ENCODE measurements at places on chromosomes 4 and X.

- no peak for DNase-seq
Observed at GRCh38 chr4:2570551-2571222, 34.2 kb downstream of the FAM193A start.

- DNase-seq = peak; percentile 37
Observed at GRCh38 chr4:38002451-38003071, 42.4 kb downstream of the PTTG2 start.

- DNase-seq = no peak
Observed at GRCh38 chr4:2259541-2260343, 2.2 kb downstream of the MXD4 start.

DNA sequence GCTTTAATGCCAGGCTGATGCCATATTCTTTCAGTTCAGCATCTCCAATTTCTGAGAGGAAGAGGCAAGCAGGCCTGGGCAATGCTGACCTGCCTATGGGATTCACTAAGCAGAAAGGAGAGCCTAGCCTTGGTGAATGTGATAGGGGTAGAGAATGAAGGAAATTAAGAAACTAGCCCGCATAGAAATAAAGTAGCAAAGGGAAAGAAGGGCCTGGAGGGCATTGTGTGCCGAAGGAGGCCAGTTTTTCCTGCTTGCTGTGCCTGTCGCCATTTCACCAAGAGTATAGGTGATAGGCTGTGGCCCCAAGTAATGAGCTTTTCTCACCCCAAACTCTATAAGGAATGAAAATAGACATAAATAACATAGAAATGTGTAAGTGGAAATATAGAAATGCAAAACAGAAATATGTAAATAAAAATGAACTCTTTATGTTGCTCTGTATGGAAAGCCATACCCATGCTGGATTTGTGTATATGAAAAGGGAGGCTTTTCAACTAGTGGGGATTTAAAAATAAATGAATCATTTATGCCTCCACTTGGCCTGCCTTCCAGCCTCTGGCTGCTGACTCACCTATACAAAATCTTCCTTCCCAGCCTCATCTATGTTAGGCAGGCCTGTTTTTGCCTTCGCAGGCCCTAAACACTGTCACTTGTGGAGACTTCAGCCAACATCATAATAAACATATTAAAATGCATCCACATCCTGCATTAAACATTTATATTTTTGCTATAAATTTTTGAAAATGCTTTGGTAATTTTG lies 5.1 kb upstream of the OCRL start:
- peak; percentile 46 for DNase-seq

DNA sequence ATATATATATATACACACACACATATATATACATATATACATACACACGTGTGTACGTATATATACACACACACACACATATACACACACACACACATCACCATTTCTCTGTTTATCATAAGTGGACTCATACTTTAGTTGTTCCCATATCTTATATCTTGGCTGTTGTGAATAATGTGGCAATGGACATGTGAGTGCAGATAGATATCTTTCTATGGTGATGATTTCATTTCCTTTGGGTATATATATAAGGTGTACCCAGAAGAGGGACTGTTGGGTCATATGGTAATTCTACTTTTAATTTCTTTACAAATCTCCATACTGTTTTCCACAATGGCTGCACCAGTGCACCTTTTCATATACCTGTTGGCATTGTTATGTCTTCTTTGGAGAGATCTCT lies 105.9 kb downstream of the LARP1B start:
- no peak for DNase-seq

DNA sequence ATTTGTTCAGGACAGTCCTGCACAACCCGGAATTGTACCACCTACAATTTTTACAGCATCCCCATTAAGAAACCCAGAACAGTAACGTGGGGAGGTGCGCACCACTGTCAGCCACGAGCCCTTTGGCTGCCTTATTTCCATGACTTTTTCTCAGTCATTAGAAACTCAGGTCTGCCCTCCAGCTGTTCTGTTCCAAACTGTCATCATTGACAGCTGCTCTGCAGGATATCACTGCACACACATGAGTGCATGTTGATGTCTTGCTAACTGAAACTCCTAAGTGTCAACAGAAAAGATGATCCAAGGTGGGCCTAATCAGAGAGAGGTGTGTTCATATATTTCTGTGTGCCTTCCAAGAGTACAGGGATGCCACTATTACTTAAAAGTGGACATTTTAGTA lies 123.4 kb downstream of the PARM1 start:
- DNase-seq = no peak

DNA sequence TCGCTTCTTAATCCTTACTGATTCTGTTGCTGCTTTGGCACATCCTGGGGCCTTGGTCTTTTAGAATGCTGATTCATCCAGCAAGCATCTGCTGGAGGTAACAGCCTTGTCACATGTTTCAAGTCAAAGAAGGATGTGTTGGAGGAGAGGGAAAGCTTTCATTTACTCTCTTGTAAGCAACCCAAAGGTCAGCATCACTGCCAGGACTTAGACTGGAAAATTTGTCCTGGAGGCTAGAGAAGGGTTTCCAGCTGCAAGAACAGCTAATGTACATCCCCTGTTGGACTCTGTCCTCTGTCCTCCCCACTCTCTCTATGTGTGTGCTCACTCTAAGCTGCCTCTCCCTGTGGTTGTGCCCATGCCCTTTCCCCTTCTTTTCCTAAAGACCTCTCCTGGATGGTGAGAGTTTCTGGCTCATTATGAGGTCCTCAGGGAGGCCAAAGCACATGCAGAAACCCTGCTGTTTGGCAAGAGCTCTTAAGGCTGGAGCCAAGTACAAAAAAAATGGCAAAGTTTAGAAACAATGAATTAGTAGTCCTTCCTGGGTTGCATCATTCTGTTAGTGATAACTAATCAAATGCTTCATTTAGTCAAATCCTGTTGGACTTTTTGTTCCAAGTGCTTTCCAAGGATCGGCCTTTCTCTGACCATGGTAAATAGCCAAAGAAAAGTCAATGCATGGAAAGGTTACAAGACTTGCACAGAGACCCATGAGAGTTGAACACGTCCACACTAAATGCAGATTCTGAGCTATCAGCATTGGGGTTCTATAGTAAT lies 13.4 kb upstream of the SRPX start:
- DNase-seq = peak; percentile 84

DNA sequence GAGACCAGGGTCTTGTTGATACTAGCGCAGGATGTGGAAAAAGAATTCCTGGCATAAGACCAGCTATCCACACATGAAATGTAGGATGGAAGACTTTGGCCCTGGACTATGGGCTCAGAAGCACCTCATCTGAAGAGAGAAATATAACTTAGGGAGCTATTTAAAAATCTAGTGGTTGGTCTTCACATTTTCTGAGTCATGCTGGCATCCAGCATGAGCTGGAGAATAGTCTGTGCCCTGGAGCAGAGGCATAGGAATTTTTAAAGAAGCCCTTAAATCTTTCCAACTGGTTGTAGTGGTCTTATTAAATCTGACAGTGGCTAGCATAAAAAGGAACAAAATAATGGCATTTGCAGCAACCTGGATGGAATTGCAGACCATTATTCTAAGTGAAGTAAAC lies 86.3 kb downstream of the SMARCA5 start:
- DNase-seq = no peak

DNA sequence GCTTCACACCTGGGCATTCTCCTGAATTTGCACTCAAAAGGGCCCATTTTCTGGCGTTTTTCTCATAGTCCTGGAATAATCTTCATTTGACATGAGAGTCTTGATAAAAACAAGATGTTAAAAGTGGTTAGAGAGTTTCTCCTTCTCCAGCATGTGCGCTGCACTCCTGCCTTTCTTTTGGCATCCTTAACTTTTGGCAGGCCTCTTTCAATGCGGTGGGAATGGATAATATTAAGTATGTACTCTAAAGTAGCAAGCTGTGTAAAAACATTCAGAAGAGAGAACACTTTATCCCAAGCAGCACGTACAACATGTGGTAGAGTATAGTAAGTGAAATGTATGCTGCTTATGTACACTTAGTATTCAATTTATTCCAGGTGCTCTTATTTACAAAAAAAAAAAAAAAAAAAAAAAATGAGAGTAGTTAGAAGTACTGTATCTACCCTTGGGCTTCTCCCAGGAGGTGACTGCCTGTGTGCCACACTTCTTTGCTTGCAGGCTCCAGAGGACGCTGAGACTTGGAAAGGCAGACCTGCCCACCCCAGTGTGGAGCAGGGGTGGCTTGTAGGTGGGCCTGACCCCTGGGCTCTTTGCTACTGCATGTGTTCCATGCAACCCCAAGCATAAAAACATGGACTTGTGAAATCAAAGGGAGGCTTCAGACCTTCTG lies 3.9 kb downstream of the FGF2 start:
- DNase-seq = peak; percentile 54

DNA sequence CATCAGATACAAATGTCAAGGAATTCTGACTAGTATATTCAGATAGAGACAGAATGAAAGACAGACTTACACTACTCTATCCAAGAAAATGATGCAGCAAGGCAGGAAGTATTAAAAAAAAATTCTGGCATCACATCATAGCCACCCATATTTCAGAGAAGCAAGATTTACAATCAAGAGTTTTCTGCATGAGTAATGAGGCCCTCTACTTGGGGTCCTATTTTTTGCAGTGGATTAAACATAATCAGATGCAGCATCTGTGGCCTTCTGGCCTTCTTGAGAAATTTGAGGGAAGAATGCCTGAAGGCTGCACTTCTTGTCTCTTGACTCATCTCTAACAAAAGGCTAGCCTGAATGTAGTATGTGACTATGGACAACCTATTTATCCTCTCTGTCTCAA lies 48.2 kb upstream of the SLIT2 start:
- DNase-seq = peak; percentile 99

DNA sequence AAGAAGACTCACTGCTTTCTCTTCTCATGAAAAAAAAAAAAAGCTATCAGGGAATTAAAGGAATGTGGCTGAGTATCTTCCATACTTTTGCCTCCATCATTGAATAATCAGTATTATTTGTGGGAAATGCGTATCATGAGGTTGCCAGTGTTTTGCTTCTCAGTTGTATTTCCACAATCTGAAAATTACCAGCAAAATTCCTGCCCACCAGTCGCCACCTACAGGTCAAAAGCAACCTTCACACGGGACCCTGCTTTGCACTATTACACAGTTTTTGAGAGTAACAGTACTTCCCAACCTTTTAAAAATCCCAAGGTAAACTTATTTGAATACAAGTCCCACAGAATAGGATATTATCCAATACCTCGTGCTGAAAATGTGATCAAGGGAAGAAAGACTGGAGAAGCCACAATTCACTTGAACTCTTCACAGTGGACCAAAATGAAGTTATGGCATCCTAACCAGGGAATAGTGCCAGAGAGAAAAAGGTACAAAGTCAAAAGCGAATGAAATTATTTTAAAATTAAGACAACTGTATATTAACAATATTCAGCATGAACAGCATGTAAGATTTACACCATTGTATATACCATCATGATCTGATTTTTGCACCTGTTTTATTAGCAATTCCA lies 30.4 kb downstream of the PGRMC1 start:
- DNase-seq = peak; percentile 11

GRCh38 chr4:84384801-84385200 lies 114.3 kb downstream of the NKX6-1 start:
- DNase-seq = no peak

DNA sequence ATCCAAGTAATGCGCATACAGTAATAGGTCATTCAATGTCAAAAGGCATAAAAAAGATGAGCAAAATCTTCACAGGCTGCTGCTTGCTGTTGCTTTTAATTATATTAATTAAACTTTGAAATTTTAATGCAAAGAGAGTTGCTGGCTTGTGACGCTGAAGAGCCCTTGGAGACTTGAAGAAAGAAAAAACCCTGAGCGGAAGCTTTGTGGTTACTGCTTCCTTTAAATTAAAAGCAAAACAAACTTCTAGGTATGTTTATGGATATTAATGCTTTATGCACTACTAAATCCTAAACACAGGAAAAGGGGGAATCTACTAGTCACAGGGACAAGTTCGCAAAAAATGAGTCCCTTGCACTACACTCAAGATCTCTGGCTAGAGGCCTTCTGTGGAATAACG lies 166.7 kb downstream of the ANTXR2 start:
- DNase-seq = no peak

DNA sequence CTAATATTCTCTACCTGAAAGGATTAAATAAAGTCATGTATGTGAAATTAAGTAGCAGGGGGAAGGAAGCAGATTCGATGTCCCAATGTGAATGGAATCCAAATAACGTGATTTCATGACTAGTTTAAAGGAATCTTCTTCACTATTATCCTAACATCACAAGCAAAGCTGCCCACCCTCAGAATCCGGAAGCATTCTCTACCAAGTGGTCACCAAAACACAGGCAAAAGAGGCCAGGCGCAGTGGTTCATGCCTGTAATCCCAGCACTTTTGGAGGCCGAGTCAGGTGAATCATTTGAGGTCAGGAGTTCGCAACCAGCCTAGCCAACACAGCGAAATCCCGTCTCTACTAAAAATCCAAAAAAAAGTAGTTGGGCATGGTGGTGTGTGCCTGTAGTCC lies 212.9 kb downstream of the LDB2 start:
- DNase-seq = peak; percentile 73

GRCh38 chr4:159012381-159012780 lies 90.5 kb upstream of the RAPGEF2 start:
- peak; percentile 80 for DNase-seq

GRCh38 chr4:144902614-144903013 lies 195.4 kb downstream of the ANAPC10 start:
- DNase-seq = no peak

DNA sequence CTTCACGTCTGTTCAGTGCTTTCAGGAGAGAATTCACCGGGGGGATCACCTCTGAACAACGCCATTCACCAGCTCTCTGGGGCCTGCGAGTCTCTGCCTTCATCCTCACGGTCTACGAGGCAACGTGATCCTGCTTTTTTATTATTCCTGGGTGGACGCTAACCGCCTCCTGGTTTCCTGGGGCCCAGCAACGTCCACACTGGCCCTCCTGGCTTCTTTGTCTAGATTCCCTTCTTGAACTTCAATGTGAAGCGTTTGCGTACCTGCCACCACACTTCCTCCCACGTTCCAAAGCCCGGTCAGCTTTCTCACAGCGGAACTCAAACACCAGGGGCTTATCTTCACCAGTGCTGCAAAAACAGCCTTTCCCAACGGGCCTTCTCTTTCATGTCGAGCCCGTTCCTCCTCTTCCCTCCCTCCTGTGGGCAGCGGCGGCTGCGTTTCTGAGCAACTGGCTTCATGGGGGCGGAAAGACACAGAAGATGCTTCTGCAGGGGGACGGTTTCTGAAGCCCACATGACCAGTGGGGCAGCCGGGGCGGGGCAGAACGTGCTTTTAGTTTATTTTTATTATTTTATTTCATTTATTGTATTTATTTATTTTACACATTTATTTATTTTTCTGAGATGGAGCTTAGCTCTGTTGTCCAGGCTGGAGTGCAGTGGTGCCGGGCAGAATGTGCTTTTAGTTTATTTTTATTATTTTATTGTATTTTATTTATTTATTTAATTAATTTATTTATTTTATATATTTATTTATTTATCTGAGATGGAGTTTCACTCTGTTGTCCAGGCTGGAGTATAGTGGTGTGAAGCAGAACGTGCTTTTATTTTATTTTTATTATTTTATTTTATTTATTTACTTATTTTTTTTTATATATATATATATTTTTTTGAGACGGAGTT lies 64.6 kb downstream of the CRLF2 start:
- DNase-seq = no peak
